Neural progenitor cell (in vitro differentiated cells): ENCODE measurements at places on chromosomes 12 and 14. TPM values are rescaled to one million over a fixed set of nuclear protein-coding genes. Genes with fewer than 3 reads are reported as not detected.

Gene P2RX2
- 0.15 TPM in 1 of 2 replicates, not detected in the other for total RNA-seq

Gene BCL11B
- 1.3 and 1.5 TPM in 2 replicates for total RNA-seq

Gene CCDC175
- 0.24 and 0.31 TPM in 2 replicates for total RNA-seq

Gene CCDC92
- total RNA-seq: 4.8 and 10.5 TPM in 2 replicates

Gene HOXC10
- not detected in 2 replicates for total RNA-seq

Gene SYCP3
- total RNA-seq: 0.03 and 0.04 TPM in 2 replicates

Gene GIT2
- 23.9 and 28.5 TPM in 2 replicates for total RNA-seq

- DNase-seq: no peak
Observed at GRCh38 chr14:68060198-68060597, 240.6 kb downstream of the RAD51B start.

DNA sequence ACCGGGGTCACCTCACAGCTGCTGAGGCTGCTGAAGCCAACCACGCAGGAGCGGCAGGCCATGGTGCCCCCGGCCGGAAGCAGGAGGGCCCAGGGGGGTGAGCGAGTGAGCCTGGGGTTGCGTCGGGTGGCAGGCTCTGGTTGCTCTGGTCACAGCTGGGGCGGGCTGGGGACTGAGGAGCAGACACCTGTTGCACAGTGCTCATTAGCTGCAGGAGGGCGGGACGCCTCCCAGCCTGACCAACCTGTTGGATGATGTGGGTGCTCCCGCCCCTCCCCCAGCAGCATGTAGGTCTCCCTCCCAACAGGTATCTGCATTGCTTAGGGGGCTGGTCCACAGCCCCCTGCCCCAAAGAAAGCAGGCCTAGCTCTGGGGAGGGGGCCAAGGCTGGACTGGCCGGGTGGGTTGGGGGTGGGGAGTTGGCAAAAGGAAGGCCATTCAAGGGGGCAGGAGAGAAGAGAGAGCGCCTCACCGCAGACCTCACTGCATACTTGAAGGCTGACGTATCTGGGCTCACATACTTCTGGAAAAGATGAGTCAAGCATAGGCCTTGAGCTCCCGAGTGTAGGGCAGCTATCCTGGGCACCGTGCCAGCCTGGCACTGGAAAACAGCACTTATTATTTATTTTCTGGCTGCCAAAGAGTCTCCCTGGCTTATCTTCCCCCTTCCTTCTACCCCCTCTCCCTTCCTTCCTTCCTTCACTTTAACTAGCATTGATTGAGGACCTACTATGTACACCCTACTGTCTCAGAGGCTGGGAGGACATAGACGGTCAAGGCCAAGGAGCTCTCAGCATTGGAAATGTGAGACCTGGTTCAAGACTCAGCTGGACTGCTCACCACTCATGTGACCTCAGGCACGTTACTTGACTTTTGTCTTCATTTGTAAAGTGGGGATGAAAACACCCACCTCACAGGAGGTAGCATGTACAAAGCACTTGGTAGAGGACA lies at the start of gene KRT80:
TSS of gene KRT80 (minus strand) at position 174 of the 951 bp plus-strand sequence. CDS start at position 62, 112 bp downstream.
- no peak for DNase-seq

DNA sequence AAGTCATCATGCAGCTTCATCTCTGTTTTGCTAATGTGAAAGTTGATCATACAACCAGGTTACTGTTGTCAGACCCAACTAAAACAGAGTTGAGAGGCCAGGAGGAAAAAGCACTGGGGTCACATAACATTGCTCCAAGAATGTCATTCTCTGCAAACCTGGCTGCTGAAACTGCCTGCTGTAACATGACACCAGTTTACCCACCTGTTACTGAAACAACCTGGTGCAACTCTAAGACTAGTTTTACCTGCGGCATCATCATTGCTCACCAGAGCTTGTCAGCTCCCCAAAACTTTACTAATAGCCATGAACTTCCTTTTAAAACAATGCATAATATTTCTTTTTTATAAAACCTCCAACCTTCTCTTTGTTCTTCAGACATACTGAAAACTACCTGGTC lies 30.7 kb upstream of the DEGS2 start:
- DNase-seq: no peak

DNA sequence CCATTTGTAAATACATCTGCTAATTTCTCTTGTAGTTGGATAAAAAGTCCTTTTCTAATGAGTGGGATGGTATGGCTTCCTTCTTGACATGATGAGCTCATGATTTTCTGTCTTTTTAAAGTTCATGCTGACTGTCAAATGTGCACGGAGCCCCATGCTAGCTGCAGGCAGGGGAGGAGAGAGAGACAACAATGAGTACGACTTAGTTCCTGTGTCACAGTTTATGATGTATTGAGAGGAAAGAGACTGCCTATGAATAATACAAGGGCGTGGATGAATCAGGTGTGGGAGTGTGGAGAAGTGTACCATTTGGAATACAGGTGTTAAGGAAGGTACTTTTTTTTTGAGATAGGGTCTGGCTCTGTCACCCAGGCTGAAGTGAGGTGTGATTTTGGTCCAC lies 10.7 kb upstream of the TBC1D30 start:
- DNase-seq: no peak

- no peak for DNase-seq
Observed at GRCh38 chr12:46276756-46277155, 7.9 kb upstream of the SLC38A1 start.

GRCh38 chr12:119156401-119157044 lies 22.2 kb upstream of the HSPB8 start:
- peak; percentile 52 for DNase-seq

- DNase-seq: no peak
Observed at GRCh38 chr12:76226956-76227355, 121.3 kb downstream of the BBS10 start.

- DNase-seq: no peak
Observed at GRCh38 chr14:56122301-56122700, 4.1 kb downstream of the PELI2 start.

DNA sequence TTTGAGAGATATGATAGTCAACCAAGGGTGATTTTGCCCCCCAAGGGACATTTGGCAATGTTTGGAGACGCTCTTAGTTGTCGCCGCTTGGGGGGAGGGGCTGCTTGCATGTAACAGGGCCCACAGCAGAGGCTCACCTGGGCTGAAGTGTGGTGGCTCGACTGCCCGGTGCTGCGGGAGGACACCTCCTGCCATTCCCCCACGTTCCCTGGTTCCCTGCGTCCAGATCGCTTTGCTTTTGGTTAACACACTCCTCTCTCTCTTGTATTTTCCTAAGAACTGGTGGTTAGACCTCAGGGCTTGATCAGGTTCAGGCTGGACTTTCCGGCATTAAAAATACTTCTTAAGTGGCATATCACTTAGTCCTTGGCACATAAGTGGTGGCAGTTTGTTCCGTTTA lies 18.9 kb downstream of the PPP2R5C start:
- no peak for DNase-seq

- no peak for DNase-seq
Observed at GRCh38 chr12:131276501-131277185, 322.9 kb downstream of the ADGRD1 start.

GRCh38 chr12:11959117-11959823 lies 111.5 kb upstream of the BCL2L14 start:
- no peak for DNase-seq

DNA sequence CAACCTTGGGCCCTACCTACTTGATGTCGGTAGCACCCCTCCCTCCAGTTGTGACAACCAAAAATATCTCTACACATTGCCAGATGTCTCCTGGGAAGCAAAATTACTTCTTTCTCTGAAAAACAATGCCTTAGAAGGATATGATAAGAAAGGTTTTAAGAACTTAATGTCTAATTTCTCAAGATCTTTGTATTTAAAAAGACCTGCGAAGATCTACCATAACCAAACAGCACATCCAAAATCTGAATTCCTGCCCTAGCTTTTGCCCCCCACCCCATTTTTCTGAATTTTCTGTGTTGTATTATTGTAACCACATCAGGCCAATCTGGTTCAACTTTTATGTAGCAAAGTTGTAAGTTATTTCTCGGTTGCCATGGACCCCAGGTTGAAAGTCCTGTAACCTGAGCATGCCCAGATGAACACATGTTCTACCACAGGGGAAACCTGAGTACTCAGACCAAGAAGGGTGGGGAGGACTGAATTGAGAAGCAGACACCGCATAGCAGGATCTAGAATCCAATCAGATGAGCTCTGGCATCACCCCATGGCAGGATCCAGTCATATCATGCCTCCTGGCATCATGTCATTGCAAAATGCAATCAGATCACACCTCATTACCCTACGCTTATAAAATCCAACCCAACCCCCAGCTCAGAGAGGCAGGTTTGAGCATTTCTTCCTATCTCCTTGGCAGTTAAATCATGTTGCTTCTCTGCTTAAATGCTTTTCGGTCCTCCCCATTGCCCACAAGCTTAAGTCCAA lies 8.7 kb downstream of the TMEM253 start:
- DNase-seq: no peak

DNA sequence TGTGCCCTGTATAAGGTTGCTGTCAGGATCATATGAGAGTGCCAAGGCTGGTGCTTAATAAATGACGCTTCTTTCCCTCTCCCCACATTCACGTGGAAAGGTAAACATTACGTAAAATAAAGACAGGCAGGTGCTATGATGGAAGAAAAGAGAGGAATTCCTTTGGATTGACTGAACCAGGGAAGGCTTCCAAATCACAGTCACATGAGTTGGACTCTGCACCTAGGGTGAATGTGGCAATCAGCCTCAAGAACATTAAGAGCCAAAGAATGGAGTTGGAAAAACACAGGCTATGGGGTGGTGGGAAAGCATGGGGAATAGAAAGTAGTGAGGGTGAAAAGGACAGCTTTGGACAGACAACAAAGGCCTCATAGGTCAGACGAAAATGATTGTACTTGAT lies 473.1 kb downstream of the VRK1 start:
- no peak for DNase-seq

DNA sequence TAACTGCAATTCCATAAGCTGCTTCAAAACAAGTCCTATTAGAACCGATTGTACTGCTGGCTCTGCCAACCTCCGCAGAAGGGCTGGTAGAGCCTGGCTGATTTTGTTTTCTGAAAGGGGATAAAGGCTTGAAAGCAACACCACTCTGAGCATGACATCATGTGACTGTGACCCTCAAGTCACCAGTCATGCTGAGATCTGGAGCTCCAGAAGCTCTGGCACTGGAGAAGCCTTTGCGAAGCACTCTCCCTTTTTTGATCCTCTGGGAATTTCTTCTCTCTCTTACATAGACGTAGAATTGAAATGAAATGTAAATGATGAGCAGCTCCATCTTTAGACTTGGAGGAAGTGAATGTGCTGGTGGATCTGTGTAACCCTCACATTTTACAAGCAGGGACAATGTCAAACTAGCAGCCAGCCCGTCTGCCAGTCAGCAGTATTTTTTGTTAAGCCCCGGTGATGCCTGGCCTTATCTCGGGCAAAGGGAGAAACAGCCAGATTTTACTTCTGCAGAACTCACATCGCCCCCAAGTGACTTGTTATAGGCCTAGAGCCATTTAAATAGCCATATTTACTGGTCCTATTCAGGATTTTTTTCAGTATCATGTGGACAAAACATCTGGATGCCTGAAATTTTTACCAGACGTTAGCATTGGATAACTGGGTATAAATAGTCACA lies 112.1 kb upstream of the NPAS3 start:
- peak; percentile 51 for DNase-seq

GRCh38 chr12:13777374-13777773 lies 204.0 kb downstream of the GRIN2B start:
- no peak for DNase-seq

DNA sequence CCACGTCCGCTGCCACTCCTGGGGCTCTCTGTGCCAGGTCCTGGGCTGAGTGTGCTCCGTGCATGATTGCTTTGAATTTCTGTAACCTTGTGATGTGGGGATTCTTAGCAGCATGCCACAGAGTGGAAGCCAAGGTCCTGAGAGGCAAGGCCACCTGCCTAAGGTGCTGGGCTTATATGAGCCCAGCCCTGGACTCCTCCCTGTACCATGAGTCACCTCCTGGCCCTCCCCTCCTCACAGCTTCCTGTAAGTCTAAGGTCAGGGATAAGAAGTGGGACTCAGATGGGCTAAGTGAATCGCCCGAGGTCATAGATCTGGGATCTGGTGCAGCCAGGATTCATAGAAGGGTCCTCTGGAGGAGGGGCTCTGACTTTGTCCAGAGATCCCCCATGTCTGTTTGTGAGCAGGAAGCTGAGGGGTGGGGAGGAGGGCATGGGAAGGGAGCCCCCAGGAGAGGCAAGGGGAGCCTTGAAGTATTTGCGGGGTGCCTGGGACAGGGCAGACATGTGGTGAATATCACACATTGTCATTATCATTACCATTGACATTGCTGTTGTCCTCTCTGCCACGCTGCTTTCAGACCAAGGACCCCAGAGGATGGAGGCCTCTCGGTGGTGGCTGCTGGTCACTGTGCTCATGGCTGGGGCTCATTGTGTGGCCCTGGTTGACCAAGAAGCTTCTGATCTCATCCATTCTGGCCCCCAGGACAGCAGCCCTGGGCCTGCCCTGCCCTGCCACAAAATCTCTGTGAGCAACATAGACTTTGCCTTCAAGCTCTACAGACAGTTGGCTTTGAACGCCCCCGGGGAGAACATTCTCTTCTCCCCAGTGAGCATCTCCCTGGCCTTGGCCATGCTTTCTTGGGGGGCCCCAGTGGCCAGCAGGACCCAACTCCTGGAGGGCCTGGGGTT lies 28.8 kb downstream of the SERPINA3 start:
- DNase-seq: no peak

GRCh38 chr14:24042746-24043145 lies 9.1 kb upstream of the CARMIL3 start:
- DNase-seq: no peak

DNA sequence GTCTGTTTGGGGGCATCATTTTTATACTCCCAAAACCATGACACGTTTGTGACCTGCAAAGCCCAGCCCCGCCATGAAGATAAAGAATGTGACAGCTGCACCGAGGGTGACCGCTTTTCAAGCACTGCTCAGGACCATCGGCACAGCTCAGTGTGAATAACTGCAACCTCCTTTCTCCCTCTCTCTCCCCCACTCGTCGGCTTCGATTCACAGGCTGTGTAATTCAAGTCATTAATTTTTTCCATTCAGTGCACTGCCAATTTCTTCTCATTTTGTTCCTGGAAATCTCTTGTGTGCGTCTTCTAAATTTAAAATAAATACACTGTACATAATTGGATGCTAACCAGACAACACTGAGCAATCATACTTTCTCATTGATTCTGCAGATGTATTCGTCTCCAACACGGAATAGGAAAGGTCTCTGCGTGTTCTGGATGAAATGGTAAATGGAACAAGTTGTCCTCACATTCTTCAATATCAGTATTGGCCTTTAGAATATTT lies 260.8 kb downstream of the TTC8 start:
- DNase-seq: no peak

GRCh38 chr12:104462931-104463339 lies 6.2 kb downstream of the CHST11 start:
- DNase-seq: no peak

- DNase-seq: no peak
Observed at GRCh38 chr14:24422261-24422660, 7.2 kb downstream of the CBLN3 start.
